ENCODE measurements at places on chromosomes 12 and 14.

- no peak for DNase-seq
Measured at GRCh38 chr12:38124247-38125012, 192.1 kb upstream of the ALG10B start.

- DNase-seq = no peak
Measured at GRCh38 chr12:47317175-47317915, 237.6 kb upstream of the AMIGO2 start.

DNA sequence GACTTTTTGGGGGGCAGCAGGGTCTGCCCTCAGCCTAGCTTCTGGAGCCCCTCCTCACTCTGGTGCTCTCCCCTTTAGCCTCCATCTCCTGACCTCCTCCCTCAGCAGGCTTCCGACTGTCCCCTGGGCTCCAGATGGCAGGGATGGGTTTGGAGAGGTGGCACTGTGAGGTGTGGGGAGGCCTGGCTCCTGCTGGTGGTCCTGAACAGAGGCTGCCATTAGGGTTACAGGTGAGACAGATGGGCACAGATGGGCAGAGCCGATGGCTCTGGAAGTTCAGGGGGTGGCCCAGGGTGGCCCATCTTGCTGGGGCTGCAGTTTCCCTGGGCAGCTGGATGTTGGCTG lies 68.5 kb upstream of the BEGAIN start:
- no peak for DNase-seq

DNA sequence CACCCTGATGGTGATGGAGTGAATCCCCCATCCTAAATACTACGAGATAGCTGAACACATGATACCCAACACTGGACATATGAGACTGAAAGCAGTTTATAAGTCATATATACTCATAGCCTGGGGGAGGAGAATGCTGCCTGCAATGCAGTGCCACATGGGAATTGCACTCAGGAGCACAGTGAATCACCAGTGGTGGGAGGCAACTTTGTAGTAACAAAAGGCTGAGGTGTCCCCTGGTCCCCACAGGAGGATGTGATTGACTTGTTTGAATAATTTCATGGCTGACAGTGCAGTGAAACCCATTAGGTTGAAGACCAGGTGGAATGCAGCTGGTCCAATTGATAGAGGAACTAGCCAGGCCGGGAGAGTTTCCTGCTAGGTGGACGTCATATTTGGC lies 20.2 kb downstream of the CCDC38 start:
- no peak for DNase-seq

- no peak for DNase-seq
Measured at GRCh38 chr14:51621654-51622053, 30.1 kb upstream of the FRMD6 start.

- DNase-seq = no peak
Measured at GRCh38 chr12:29012673-29013072, 136.4 kb upstream of the FAR2 start.

DNA sequence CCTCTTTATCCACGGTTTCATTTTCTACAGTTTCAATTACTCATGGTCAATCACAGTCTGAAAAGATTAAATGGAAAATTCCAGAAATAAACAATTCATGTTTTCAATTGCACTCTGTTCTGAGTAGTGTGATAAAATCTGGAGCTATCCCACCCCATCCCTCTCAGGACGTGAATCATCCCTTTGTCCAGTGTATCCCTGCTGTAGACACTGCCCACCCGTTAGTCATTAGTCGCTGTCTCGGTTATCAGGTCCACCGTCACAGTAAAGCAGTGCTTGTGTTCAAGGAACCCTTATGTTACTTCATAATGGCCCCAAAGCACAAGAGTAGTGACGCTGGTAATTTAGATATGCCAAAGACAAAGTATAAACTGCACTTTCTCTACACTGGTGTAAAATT lies 141.0 kb upstream of the LMNTD1 start:
- DNase-seq = no peak

GRCh38 chr12:32476446-32476845 lies 77.1 kb downstream of the FGD4 start:
- no peak for DNase-seq

DNA sequence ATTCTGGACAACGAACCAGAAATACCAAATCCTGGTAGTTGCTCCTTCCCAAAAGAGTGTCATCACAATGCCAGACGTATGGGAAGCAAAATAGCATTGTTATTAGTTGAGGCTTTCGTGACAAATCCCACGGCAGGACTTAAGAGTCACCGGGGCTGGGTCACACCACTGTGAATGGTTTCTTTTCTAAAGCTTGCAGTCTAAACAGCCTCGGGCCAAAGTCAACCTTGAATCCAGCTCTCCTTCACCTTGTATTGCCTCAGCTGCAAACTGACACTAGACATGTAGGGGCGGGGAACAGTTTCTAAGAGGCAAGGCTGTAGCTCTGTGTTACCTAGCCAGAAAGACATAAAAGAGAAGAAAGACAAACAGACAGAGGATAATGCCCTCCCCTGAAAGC lies 734.8 kb downstream of the MED13L start:
- no peak for DNase-seq

DNA sequence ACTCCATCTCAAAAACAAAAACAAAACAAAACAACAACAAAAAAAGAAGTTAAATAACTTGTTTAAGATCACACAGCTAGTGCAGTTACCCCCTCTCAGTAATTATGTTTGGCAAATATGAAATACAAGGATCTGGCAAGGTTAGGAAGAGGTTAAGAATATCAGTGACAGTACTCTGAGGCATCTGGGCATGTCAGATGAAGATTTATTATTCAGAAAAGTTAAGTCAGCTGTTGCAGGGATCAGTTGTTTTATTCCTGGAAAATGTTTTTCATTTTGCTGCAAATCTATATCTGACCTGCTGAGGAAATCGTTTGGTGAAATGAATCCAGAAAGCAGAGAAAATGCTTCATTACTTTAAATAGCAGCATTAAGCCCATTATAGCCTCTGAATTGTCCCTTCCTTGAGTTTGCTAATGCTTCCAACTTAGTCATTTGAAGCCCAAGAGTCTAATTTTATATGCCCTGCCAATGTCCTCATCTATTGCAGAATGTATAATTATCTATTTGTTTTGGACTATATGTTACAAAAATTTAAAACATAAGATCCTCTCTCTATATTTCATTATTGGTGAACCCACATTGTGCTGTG lies 8.1 kb downstream of the GPX2 start:
- no peak for DNase-seq

DNA sequence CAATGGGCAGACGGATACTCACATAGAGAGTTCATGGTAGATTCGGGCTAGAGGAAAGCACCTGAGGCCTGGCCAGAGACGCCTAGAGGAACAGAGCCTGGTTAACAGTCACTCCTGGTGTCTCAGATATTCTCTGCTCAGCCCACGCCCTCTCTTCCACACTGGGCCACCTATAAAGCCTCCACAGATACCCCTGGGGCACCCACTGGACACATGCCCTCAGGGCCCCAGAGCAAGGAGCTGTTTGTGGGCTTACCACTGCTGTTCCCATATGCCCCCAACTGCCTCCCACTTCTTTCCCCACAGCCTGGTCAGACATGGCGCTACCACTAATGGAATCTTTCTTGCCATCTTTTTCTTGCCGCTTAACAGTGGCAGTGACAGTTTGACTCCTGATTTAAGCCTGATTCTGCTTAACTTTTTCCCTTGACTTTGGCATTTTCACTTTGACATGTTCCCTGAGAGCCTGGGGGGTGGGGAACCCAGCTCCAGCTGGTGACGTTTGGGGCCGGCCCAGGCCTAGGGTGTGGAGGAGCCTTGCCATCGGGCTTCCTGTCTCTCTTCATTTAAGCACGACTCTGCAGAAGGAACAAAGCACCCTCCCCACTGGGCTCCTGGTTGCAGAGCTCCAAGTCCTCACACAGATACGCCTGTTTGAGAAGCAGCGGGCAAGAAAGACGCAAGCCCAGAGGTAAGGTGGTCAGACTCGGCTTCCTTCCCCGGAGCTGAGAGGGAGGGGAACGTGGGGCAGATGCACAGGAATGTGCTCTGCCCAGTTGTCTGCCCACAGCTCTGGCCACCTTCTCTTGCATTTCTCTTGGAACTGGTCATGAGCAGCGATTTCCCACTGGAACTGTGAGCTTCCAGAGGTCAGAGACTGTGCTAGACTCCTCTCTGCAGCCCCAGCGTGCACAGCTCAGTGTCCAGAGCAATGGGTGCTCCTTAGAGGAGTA lies at the start of gene CD4:
CD4 (plus strand) TSS at position 557 of the 953 bp plus-strand sequence. CDS start 10,611 bp downstream, outside the sequence.
- no peak for DNase-seq

- DNase-seq = no peak
Measured at GRCh38 chr12:119258149-119258548, 76.4 kb upstream of the CCDC60 start.

DNA sequence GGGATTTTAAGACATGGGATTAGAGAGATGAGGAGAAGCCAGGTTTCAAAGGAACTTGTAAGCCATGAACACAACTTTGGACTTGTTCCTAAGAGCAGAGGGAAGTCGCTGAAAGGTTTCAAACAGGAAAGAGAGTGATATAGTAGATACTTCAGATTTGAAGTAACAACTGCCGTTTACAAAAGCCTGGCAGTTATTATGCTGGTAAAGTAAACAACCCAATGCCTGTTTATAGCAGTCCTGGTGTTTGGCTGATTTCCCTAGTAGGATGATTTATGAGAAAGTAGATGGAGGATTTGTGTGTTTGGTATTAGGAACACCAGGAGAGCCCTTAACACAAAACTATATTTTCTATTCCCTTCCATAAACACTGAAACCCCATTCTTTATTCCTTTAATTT lies 285.7 kb downstream of the RMST start:
- no peak for DNase-seq

GRCh38 chr12:113381220-113381619 lies 22.5 kb downstream of the SDS start:
- no peak for DNase-seq

DNA sequence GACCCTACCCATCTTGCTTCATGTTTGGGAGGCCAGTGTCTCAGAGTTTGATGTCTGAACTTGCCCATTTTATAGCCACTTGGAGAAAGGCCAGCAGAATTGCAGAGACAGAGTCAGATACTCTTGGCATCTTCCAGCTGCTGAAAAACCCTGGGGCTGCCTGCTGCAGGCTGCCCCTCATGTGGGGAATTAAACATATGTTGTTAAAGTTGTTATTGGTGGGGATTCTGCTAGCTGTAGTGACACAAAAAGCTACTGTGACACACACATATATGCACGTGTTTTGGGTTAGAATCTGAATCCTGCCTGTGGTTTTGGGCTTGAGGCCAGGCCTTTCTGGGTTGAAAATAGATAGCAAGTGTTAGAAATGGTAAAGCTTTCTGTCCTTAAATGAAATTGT lies 1288.4 kb downstream of the AACS start:
- DNase-seq = no peak

DNA sequence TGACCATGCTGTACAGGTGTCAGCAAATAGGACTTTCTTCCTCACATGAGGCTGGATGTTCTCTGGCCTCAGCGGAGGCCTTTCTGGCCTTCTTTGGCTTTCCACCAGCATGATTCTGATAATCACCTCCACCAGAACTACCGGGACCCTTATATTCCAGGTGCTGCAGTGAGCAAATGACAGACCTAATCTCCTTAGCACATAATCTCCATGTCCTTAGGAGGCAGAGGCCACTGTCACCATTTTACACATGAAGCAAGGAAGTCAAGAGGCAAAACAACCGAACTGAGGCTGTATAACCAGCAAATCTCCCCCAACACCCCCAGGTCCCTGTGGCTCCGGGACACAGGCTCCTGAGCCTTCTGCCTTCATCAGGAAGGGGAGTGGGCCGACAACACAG lies 91.2 kb downstream of the ITPK1 start:
- DNase-seq = peak; percentile 62

GRCh38 chr14:51725061-51725460 lies 73.4 kb downstream of the FRMD6 start:
- no peak for DNase-seq

GRCh38 chr12:106841510-106842302 lies 67.2 kb downstream of the RIC8B start:
- DNase-seq = no peak

- no peak for DNase-seq
Measured at GRCh38 chr12:56581418-56582145, 48.5 kb downstream of the BAZ2A start.

DNA sequence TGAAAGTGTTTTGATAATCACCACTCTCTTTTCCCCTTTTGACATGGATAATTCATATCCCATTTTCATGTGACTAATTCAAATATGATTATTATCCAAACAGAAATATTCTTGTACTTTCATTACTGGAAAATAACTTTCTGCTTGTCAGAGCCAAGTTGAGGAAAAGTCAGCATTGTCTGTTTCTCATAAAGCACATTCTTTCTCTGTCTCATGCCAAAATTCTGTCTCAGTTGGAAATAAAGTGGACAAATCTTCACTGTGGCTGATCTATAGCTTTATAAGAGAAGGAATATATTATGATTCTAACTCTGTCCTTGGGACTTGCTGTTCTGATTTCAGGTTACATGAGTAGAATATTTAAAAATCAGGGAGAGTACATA lies 22.7 kb upstream of the PRICKLE1 start:
- no peak for DNase-seq

DNA sequence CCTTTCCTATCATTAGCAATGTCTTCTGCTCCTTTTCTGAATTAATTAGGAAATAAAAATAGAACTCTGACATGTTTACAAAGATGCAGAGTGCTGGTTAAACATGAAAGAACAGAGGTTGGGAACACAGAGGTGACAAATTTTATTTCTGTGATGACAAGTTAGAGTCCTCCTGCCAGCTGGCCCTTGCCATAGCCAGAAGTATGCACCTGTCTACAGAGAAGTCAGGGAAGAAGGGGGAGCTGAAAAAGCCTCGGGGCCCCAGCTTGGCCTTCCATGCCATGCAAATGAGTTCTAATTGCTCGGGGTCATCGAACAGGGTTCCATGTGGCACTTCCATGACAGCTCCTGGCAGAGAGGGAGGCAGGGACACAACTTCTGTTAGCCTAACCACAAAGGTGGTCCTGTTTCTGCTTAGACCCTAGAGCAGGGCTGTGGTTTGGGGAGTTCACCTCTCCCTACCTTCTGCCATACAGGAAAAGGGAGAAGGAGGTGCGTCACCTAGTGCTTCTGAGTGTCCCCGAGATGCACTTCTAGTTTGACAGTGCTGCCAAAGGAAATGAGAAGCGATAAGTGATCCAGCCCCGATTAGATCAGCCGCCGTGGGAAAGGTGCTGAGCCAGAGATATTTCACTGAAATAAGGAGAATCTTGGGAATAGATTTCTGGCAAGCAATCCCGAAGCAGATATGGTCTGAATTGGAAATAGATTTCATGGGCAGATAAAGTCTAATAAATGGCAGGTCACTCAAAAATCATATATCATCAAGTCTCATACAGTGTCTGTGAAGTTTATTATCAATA lies 155.8 kb upstream of the FOXN3 start:
- no peak for DNase-seq

GRCh38 chr12:98229540-98229924 lies 285.9 kb upstream of the TMPO start:
- DNase-seq = no peak

GRCh38 chr12:105369014-105369413 lies 38.5 kb downstream of the C12orf75 start:
- DNase-seq = no peak

DNA sequence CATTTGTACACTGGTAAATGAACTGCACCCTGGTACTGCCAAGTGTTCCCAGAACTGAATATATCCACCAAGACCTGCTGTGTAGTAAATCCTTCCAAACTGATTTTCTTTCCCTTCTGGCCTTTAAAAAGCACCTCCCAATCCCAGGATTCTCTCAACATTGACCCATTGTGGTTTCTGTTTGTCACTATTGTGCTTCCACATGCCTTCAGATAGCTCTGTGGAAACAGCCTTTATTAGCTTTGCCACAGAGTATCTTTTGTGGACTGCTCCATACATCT lies 949 bp upstream of the KIF21A start:
- DNase-seq = no peak
